GM12892 (cell line): ENCODE measurements at places on chromosomes 5 and 9.

- no peak for DNase-seq
These were observed 150.4 kb upstream of the ERCC6L2 start for GRCh38 chr9:95725045-95725444.

GRCh38 chr5:56172241-56172640, 60.9 kb downstream of the ANKRD55 start:
- DNase-seq, result no peak

DNA sequence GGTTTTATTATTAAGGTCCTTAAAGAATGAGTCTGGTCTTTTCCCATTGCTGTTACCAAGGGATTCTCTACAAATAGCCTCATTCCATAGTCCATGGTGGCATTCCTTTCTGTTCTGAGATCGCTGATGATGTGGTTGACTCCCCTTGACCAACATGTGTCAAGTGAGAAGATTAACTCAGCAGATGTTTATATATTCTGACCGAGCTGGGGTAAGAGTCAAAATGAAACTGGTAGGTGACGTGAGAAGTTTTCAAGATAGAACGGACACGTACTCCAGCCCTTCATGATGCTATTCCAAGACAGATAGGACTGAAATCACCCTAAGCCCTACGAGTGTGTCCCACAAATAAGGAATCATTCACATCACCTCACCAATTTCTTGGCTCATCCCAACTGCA, 155.5 kb upstream of the WWC1 start:
- peak; percentile 25 for DNase-seq

GRCh38 chr5:62143268-62144229, 162.5 kb upstream of the KIF2A start:
- no peak for DNase-seq

- no peak for DNase-seq
These were observed 38.3 kb downstream of the NR2F1 start for GRCh38 chr5:93621327-93621798.
